ENCODE measurements at places on chromosomes 7 and 10.

GRCh38 chr10:132246296-132246695 lies 59.5 kb downstream of the DPYSL4 start:
- DNase-seq: no peak

DNA sequence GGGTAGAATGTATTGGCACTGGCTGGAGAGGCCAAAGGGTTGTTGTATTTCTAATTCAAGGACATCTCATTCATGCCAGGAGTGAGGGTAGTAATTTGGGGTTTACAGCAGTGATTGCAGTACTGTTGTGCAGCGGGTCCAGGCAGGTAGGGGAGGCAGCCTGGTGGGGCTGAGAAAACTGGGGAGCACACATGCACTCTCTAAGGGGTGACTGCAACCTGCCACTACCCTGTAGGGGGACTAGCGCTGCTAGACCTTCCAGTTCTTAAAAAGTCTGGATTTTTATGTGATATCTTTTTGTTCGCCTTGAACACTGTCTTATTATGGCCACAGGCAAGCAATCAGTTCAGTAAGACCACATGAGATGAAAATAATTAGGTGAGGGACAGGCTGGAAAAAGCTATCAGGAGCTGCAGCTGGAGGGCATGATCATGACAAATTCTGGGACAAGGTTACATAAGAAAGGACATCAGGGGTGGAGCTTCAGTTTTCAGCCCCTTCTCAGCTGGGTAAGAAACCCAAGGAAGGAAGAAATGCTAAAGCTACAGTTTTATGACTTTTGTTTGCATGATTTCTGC lies 149.0 kb downstream of the ARHGAP21 start:
- no peak for DNase-seq

- no peak for DNase-seq
Measured at GRCh38 chr7:64868499-64868898, 34.6 kb upstream of the ZNF273 start.

DNA sequence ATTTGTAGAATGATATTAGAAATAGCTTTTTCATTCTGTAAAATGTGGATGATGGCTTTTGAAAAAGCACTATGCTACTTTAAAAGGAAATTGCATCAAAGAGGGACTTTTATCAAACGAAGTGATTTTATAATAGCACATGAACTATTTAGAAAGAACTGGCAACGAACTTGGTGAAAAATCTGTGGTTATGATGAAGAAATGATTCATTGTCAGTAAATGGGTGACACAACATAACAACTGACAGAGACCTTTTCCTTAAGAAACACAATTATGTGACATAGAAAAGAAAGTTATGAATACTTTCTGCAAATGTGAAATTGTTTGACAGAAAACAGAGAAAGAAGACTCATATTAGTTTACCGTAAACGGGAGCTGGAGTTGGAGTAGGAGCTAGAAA lies 60.7 kb upstream of the LAMB4 start:
- no peak for DNase-seq

GRCh38 chr10:84860855-84861254 lies 532.5 kb downstream of the CCSER2 start:
- no peak for DNase-seq

DNA sequence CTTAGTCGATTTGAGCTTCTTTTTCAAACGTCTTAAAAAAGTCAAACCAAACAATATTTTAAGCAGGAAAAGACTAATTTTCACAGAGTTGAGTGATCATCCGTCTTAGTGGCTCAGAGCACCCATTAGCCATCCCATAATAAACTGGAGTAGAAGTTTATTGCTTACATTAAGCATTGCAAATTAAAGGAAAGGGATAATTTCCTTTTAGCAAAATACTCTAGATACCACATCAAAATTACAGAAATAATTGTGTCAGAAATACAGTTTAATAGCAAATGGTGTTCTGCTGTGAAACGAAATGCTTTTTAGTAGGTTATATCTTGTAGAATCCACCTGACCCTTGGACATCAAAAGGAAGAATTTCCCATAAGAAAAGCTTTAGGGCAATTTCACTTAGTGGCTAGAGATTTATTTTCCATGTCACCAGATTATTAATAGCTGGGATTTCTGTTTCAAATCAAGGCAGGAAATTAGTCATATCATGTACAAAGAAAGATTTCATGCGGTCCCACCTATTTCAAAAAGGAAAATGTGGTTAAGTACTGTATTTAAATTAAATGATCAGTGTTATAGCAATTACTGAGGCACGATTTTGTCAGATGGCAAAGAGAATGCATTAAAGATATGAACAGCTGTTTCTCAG lies 96.2 kb downstream of the NPTX2 start:
- DNase-seq: no peak

DNA sequence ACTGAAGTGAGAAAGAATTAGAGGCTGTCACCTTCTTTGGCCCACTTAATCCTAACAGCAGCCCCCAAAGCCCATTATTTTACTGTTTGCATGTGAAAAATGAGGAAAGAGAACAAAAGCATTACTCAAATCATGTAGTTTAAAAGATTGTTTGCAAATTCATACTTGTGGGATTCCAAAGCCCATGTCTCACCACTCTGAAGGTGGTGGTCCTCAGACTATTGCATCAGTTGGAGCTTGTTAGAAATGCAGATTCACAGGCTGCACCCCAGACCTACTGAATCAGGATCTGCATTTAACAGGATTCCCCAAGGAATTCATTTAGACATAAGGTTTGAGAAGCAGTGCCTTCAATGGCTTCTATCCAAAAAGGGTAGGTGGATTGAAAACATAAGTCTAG lies 93.7 kb upstream of the PDE1C start:
- no peak for DNase-seq

- no peak for DNase-seq
Measured at GRCh38 chr10:122494833-122495232, 33.5 kb downstream of the HTRA1 start.

GRCh38 chr7:34327681-34328080 lies 330.3 kb upstream of the NPSR1 start:
- DNase-seq: no peak

DNA sequence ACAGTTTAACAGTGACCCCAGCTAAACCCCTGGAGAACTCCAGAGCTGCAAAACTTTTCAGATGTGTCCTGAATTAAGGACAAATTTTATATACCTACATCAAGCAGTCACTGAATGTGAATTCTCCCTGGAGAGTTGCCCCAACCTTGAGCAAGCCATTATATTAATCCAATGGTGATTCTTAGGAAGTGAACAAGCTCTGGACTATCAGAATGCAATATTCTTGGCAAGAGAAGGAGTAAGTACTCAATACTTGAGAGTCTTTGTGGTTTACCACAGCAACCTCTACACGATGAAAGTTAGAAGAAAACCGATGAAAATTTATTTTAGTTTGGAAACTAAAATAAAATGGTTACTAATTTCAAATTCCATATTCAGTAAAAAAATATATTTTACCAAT lies 19.3 kb upstream of the ZNF365 start:
- DNase-seq: no peak

DNA sequence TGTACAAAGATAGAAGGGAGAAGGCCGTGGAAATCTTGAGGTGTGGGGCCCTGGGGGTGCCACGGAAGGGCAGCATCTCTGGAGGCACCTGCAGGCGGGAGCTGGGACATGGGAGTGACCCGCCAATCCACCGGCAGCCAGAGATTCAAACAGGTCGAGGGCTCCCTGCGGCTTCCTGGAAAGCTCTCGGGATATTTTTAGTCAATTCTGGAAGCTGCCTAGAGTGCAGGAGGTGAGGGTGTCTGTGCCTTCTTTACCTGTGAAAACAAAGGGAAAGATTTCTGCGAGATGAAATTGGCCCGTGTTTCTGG lies 16.6 kb downstream of the MNX1 start:
- DNase-seq: no peak

- no peak for DNase-seq
Measured at GRCh38 chr10:33820531-33820930, 486.1 kb upstream of the NRP1 start.

GRCh38 chr10:125738206-125738605 lies 18.7 kb downstream of the EDRF1 start:
- no peak for DNase-seq

GRCh38 chr7:112052498-112052897 lies 153.7 kb downstream of the DOCK4 start:
- DNase-seq: no peak

DNA sequence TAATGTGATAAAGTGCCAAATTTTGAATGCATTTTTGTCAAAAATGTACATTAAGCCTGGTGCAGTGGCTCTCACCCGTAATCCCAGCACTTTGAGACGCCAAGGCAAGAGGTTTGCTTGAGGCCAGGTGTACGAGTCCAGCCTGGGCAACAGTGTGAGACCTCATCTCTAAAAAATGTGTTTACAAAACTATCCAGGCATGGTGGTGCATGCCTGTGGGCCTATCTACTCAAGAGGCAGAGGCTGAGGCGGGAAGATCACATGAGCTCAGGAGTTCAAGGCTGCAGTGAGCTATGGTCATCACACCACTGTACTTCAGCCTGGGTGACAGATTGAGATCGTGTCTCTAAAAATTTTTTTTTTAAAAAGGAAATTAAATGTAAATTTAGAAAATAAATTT lies 18.5 kb upstream of the MGMT start:
- no peak for DNase-seq

- no peak for DNase-seq
Measured at GRCh38 chr7:83072576-83073517, 89.8 kb downstream of the PCLO start.

DNA sequence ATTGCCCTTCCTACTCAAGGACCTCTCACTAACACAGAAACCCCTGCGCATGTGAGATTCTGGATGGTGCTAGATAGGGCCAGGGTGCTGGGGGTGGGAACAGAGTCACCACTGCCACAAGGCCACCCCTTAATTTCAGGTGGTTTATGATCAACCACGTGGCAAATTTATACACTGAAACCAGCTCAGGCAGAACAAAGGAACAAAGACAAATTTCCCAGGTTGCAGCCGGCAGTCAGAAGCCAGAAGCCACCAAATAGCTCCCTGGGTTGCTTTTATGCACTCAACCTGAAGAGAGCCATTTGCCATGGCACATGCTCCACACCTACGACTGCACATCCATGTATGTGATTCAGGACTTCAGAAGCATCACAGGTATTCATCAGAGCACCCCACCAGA lies 2.5 kb downstream of the VOPP1 start:
- no peak for DNase-seq

GRCh38 chr10:102534333-102534732 lies 30.6 kb downstream of the SUFU start:
- no peak for DNase-seq

GRCh38 chr10:121460733-121461132 lies 137.5 kb downstream of the FGFR2 start:
- no peak for DNase-seq

- DNase-seq: no peak
Measured at GRCh38 chr7:29435167-29435566, 128.5 kb upstream of the PRR15 start.

DNA sequence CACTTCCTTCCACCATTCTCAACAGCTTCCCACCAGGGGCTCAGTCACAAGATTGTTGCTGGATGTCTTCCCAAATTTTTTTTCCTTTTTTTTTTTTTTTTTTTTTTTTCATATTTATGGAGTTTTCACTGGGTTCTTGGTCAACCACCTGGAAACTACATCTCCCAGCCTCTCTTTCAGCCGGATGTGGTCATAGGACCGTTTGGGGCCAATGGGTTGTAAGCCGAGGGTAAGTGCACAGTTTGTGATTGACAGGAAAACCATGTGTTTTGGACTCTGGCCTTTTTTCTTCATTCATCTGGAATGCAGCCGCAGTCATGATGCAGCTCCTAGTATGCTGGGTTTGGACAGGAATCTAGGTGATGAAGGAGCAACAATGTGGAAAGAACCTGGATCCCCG lies 337.1 kb upstream of the FOXK1 start:
- DNase-seq: no peak

GRCh38 chr7:27895551-27895950 lies 155.6 kb downstream of the TAX1BP1 start:
- DNase-seq: no peak

DNA sequence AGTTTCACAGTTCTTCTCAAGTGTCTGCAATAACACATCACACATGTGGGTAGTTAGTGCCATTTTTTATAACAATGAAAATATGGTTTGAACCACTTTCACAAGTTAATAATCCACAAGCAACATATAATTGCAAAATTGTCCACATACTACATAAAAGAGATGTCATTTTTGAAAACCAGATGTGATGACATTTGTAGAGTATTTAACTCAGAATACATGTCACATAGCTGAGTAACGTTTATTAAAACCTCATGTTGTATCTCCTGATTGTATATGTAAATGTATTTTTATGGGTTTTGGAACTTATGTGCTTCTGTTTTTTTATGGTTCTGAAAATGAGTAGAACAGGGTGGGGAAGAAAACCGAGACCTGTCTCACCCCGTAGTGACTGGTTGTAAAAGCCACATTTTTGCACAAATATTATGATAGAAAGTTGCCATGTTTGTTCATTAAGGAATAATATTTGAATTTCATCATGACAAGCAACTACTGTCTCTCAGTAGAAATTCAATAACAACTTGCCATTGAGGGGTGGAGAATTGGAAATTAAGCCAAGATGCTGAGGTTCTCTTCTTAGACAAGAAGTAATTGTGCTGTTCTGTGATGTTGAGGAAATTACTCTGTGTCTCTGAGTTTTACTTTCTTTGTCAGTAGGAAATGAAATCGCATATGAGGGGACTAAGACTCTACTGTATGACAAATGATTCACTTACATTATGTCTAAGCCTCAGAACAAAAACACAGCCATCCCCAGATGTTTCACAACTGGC lies 29.2 kb upstream of the EGFR start:
- DNase-seq: no peak

All from urinary bladder (tissue), 4 donors.